ENCODE measurements at places on chromosomes 4 and X. TPM values are rescaled to one million over a fixed set of nuclear protein-coding genes. Genes with fewer than 3 reads are reported as not detected.

Gene FAM47B
- not detected for total RNA-seq

Gene MID2
- 13.1 TPM for total RNA-seq

Gene DOCK11
- 30.7 TPM for total RNA-seq

Gene WWC2
- 26.3 TPM for total RNA-seq

Data from smooth muscle cell of bladder (primary cell).